ENCODE measurements at places on chromosomes 12 and 14. TPM values are rescaled to one million over a fixed set of nuclear protein-coding genes. Genes with fewer than 3 reads are reported as not detected.

DNA sequence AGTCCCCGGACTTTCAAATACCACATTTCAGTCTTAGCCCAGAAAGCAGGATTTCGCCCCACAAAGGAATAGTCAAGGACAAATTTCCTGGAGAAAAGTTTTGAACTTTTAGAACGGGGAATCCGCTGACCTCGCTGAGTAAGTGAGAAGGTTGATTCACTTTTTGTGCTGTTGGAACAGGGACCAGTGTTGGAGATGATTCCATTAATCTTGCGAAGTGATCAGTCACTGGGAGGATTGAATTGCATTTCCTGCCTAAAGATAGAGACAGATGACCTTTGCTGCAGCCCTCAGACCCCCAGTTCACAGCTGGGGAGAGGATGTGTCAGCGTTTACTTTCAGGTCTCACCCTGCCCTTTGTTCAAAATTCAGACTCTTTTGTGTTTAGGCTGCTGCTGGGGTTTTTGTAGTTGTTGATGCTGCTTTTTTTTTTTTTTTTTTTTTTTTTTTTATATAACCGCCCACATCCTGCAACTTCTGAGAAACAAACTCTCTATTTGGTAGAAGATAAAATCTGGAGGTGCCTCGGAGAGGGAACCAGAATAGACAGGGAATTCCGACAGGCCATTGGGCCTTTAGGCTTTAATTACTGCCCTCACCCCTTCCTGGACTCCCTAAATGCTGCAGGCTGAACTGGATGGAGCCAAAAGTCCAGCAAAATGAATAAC lies 9.8 kb upstream of the KDM2B start:
- DNase-seq: no peak

The SLC25A21 gene
- polyA plus RNA-seq: 0.58 TPM

The OR11H6 gene
- not detected for polyA plus RNA-seq

GRCh38 chr14:58439476-58439875 lies 12.0 kb downstream of the KIAA0586 start:
- DNase-seq: no peak

The RTN1 gene
- 45.0 TPM for polyA plus RNA-seq

The GZMB gene
- 1.3 TPM for polyA plus RNA-seq
